ENCODE measurements at places on chromosomes 4 and X.

DNA sequence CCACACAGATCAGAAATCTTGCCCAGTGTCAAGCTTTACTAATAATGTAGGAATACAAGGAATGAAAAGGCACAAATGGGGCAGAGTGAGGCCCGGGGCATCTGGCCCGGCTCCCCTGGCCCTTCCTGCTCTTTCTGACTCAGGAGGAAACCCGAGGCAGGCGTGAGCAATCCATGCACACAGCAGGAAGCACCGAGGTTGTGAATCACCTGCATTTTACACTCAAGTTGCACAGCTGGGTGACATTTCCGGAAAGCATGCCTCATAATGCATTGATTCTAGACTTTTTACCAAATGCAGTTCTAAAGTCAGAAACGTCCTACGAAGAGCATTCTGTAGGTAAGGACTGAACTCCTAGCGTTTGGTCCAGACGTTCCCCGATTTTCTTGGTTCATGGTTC, 38.9 kb downstream of the PRIMPOL start:
- peak; percentile 92 for DNase-seq

DNA sequence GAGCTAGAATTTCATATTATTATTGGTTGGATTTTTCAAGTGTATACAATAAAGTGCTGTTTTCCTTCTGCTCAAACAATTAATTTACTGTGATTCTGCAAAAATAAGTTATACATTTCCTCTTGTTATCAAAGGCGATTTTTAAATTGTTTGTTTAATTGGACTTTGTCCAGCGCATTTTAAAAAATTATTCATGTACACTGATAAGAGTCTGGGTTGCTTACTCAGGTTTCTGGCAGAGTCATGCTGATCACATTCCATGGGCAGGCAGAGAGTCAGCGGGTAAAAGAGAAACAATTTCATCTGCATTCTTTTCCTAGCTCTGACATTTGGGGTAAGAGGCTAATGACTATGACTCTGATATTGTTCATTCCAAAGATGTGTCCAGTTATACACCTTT, 8.9 kb downstream of the FAT4 start:
- DNase-seq, result peak; percentile 54

DNA sequence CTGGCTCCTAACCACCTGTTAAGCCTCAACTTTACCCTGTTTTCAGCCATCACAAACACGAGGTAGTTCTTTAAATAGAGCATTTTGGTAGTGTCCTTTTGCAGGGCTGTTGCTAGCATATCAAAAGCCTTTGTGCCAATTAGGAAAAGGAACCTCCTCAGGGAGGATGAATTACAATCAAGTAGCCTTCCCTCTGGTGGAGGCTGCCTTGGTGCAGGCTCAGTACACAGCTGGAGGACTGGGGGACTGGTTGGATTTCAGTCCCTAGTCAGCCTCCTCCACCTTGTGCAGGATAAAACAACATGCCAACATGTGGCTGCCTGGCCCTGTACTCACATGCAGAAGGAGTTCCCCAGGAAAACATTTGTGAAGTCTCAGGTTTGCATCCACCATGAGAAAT, 53.1 kb downstream of the RASGEF1B start:
- no peak for DNase-seq

GRCh38 chr4:108146819-108147218, 21.9 kb downstream of the LEF1 start:
- DNase-seq, result no peak

- no peak for DNase-seq
Observed at GRCh38 chr4:102945066-102945465, 74.4 kb downstream of the SLC9B1 start.

- DNase-seq, result peak; percentile 63
Observed at GRCh38 chr4:101774807-101775206, 15.7 kb upstream of the BANK1 start.

DNA sequence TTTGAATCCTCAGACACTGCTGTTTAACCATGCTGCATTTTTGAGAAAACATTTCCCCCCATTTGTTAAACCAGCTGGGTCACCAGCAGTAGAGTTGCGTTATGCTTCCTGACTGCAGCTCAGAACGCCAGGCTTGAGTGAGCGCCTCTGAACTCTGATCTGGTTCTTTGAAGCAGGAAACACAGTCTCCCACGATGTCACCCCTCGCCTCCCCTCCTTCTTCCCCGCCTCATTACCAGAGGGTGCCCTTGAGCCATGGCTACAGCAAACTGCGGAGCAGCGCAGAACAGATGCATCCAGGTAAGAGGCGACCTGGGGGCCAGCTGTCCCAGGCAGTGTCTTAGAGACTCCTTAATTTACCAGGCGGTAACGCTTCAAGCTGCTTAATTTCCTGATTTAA, 78.4 kb downstream of the REPS2 start:
- DNase-seq, result no peak

DNA sequence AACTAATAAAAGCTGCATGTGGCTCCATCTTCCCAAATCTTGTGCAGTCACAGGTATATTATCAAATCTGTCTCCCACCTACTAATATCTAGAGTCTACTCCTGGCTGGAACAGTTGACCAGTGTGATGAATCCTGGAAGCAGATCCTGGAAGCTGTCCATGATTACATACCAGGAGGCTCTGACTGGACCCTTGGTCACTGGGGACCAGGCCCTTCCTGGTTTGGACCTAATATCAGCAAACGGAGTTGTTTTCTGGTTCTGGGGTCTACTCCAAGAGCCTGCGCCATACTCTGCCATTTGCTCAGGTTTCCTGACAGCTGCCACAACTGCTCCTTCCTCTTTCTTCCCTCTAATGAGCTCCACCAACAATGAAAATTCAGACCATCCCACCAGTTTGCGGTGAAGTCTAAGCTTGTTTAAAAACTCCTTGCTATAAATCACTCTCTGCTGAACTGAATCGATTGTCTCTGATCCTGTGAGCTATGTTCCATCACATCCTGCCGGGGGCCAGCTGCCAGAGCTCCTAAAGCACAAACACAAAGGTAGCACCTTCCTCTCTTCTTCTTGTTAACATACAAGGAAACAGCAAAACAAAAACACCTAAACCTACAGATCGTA, 114.2 kb downstream of the PALLD start:
- DNase-seq, result no peak

DNA sequence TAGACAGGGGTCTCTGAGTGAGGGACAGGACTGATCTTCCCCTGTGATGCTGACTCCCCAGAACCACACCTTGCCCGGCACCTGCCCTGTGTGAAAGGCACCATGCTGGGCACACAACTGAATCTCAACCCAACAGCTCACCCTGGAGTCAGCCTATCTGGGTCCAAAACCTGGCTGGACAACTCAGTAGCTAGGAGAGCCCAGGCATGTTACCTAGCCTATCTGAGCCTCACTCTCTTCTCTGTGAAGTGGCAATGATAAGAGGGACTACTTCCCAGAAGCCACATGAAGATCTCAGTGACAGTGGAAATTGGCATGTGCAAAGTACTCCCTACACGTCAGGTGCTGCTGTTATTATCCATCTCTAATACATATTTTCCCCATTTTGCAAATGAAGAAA, 44.8 kb upstream of the PPP2R2C start:
- no peak for DNase-seq

Measured in amniotic stem cell (primary cell).